ENCODE measurements at places on chromosomes 7 and 10. TPM values are rescaled to one million over a fixed set of nuclear protein-coding genes. Genes with fewer than 3 reads are reported as not detected.

Gene OR2A1
- polyA plus RNA-seq: not detected

GRCh38 chr10:22984066-22984465 is 56.2 kb downstream of the ARMC3 start:
- no peak for DNase-seq

DNA sequence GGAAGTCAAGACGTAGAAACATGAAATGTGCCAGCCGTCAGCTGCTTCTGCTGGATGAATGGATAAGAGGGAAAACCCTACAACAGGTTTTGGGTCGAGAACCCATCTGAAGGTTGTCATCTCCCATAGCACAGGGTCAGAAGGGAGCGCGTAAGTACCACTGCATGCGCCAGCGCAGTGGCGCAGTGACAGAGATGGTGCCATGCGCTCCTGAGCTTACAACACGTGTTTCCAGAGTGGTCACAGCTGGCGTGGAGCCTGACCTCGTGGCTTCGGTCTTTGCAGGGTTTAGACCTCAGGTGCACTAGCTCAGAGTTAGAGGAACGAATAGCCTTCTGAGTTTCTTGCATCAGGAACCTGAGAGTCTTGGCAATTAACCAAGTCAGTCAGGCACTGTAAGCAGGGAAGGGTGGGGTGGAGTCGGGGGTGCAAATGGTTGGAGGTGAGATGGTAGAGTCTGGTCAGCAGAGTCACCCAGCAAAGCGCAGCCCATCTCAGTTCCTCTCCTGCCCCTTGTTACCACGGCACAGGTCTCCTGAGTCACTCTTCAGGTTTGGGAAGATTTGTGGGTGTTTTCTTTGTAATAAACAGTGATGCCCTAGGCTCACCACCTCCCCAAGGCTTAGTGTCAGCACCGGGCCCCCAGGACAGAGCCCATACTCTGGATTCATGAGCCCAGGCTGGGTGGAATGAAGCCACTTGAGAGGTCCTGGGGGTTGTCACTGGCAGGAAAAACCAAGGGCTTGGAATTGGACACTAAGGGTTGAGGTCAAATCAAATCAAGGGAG is 84.1 kb upstream of the PPIF start:
- no peak for DNase-seq

DNA sequence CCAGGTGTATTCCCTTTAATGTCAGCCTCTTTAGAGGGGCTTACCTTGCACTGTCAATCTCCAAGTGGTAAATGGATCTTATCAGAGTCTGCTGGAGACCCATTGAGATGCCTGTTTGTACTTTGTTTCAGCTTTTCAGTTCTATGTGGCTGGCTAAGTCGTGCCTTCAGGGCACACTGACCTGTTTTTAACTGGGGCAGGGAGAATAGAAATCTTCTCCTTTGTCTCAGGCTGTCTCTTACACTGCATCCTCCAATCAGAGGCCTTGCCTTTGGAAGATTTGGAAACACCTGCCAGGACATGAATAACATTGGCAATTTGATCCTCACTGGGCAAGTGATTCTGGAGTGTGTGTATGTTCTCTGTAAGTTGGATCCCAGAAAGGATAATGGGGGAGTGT is 65.0 kb downstream of the POU6F2 start:
- no peak for DNase-seq

DNA sequence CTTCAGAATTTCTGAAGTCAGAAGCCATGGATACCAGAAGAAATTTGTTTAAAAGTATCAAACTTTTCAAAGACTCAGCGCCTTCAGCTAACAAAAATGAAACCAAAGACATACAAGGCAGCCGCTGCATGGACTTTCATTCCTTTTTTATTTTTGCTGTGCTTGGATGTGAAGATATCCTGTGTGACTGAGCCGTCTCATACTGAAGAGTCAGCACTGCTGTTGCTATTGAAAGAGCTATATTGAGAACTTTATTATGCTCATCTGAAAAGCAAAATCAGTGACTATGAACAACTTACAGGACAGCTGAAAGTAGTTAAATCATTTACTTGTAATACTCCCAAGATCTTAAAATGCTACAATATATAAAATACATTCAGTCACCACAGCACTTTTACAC is 809.2 kb downstream of the NXPH1 start:
- DNase-seq: no peak

Measured in SK-N-SH (cell line).